ENCODE measurements at places on chromosomes 4 and X. TPM values are rescaled to one million over a fixed set of nuclear protein-coding genes. Genes with fewer than 3 reads are reported as not detected.

- peak; percentile 46 for DNase-seq
Observed at GRCh38 chrX:10064736-10065135, 92.0 kb upstream of the CLCN4 start.

- DNase-seq = no peak
Observed at GRCh38 chrX:19179389-19179788, 57.1 kb upstream of the ADGRG2 start.

DNA sequence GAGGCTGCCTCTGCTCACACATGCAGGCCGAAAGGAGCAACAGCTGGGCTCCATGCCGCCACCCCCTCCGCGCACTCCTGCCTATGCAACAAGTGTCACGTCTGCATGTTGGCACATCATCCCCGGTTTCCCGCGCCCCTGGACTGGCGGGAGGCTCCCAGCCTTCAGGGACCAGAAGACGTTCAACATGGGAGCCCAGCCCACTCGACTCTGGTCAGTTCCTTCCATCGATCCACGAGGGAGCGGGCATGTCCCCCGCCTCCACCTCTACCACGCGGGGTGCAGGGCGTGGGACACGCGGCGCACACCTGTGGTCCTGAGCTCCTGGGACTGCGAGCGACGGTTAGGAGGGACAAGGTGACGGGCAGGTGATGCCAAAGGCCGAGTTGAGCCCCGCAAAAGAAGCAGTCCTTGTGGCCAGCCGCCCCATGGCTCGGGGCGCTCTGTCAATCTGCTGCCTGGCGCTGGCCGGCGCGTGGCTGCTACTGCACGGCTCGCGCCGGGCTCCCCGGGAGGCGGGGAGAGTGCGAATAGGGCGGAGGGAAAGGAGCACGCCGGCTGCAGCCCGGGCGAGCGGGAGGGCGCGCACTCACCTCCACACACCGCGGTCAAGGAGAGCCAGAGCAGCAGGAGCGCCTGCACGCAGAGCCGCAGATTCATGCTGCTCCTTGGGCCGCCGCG is 645 bp downstream of the APLN start:
- DNase-seq = peak; percentile 55

- no peak for DNase-seq
Observed at GRCh38 chr4:112113864-112114263, 31.4 kb upstream of the FAM241A start.

DNA sequence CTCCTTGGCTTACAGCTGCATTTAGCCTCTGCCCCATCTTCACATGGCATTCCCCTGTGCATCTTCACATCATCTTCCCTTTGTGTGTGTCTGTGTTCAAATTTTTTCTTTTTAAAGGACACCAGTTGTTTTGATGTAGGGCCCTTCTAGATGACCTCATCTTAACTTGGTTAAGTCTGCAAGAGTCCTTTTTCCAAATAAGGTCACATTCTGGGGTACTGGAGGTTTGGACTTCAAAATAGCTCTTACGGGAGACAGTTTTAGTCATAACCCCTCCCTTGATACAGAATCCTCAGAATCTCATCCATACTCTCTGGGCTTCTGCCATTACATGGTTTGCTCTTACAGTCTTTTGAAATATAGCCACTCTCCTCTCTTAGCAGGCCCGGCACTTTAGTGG is 231.5 kb upstream of the ATP6AP2 start:
- no peak for DNase-seq

Gene MAGEC1
- not detected for total RNA-seq

Gene RNF212
- not detected for total RNA-seq

Data from stomach (tissue), 19 donors.